Activated naive CD4-positive, alpha-beta T cell treated with Interleukin-2 at 50 U/mL for 16 hours (primary cell): ENCODE measurements at places on chromosomes 1 and 21.

GRCh38 chr1:234611225-234611846, 1.4 kb upstream of the IRF2BP2 start:
- DNase-seq = no peak

DNA sequence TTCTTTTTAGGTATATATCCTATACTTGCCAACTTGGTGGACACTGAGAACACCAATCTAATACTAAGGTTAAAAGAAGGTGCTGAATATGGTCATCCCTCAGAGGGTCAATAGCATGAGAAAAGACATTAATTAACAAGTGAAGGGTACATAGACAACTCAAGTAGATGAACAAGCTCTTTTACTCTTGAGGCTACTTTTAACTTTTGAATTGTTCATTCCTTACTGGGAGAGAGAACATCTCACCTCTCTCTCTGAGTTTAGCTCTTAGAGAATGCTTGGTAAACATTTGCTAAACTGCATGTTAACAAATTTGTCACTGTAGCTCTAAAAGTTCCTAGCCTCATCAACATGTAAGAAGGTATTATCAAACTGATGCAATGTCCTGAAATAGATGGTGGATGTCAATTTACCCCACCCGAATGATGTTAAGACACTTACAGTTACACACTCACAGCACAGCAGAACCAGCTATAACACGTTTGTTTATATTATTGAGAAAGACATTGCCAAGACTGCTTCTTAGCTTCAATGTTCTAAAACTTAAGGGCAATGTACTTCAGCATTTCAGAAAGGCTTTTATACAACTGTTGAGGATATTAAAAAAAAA, 35.9 kb downstream of the HEATR1 start:
- DNase-seq = no peak

GRCh38 chr1:61389926-61390845, 307.8 kb downstream of the NFIA start:
- DNase-seq = no peak

DNA sequence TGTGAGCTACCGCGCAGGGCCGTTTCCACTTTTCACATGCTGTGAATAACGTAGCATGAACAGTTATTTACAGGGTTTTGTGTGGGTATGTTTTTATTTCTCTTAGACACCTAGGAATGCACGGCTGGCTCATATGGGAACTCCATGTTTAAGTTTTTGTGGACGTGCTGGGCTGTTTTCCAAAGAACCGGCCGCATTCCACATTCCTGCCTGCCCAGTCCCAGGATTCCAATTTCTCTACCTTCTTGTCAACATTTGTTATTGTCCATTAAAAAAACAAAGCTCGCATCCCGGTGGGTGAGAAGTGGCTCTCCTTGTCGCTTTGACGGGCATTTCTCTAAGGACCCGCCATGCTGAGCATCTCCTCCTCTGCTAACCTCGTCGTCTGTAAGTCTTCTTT, 47.1 kb upstream of the LRRC3 start:
- DNase-seq = no peak

GRCh38 chr1:12161662-12162458, 4.9 kb upstream of the TNFRSF1B start:
- peak; percentile 81 for DNase-seq

DNA sequence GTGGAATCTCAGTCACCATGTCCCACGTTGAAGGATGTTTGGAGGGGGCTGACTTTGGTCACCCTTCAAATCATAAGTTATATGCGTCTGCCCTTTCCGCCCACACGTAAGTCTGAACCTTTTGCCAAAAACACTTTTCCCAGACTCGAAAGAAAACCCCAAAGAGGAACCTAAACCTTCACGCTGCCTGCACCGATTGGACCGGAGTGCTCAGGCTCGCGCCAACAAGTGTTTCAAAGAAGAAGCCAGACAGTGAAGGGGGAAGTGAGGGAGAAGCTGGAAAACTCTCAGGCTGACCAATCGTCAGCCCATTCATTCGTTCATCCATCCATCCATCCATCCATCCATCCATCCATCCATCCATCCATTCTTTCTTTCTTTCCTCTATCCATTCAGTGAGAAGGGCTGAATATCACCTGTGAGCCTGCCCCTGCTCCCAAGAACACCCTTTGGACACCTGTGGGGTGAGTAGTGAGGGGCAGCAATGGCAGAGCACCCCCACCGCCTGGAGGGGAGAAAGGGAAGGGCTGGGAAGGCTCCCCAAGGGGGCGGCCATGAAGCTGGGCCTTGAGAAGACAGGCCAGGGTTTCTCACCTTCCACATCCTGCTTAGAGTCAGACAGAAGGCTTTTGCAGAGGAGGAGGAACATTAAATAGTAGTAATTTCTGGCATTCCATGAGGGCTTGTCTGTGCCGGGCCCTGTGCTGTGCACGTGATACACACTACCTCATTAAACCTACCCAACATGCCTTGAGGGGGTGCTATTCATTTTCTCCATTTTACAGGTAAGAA, 27.1 kb upstream of the RUNX3 start:
- no peak for DNase-seq

DNA sequence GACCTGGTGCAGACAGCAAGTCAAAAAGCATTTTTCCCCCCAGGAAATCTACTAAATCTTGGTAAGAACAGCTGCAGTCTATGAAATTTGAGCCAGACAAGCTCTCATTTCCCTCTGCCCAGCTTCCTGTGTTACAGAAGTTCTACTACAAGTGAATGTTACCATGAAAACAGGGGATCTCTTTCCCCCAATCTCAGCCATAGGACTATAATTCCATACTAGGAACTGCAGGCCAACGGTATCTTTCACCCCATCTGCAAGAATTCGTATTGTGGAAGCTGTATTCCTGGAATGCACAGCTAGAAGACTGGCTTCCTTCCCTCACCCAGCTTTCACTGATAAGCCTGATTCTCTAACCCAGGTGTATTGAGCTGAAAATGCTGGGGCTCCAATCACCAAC, 1655.4 kb downstream of the BRINP3 start:
- no peak for DNase-seq

GRCh38 chr1:119136401-119136800, 4.1 kb downstream of the WARS2 start:
- DNase-seq = no peak

- DNase-seq = no peak
Measured at GRCh38 chr1:200468264-200469001, 58.6 kb upstream of the ZNF281 start.

- peak; percentile 57 for DNase-seq
Measured at GRCh38 chr21:44845418-44846223, 27.8 kb upstream of the SUMO3 start.

- no peak for DNase-seq
Measured at GRCh38 chr1:102529446-102529845, 532.7 kb upstream of the OLFM3 start.

- DNase-seq = no peak
Measured at GRCh38 chr1:230149751-230150584, 82.9 kb downstream of the GALNT2 start.

DNA sequence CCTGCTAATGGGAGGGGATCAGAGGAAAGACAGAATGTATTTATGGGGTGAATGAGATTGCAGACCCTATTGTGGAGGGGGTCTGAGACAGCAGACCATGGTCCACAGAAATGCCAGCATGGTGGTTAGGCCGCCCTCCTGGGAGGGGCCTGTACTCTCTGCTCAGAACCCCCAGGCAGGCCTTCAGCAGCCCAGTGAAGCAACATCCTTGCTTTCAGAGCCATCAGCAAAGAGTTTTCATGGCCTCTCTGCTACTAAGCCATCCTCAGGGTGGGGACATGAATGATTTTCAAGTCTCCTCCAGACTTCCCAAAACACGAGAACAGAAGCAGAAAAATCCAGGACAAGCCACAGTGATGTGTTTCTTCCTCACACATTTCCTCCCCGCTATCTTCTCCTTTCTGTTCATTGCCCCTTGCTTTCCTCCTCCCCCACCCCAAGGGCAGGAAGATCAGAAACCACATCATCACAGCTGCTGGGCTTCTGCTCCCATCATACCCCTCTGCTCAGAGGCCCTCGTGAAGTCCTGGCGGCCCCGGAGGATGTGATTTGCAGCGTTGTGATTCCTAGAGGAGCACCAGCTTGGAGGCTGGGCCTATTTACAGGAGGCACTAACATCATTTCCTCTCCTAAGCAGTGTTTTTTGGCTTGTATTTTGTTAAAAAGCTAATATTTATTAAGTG, 48.0 kb downstream of the ABCA4 start:
- DNase-seq = no peak

DNA sequence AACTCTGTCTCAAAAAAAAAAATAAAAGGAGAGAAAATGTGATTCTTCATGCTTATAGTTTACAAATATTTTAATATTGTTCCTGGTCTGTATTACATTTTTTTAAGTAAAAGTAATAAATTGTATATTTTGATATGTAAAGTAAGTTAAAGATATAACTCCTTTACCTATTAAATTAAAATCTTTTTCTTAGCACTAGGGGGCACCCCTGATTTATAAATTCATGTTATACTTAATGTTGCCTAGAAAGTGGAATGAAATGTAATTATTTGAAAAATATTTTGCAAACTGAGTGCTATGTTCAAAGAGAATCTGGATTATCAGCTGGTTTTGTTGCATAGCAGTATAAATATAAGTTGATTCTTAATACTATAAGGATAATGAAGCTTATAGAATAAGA, 49.2 kb downstream of the RALGPS2 start:
- DNase-seq = no peak

GRCh38 chr1:234963180-234963903, 165.3 kb downstream of the TOMM20 start:
- peak; percentile 91 for DNase-seq

DNA sequence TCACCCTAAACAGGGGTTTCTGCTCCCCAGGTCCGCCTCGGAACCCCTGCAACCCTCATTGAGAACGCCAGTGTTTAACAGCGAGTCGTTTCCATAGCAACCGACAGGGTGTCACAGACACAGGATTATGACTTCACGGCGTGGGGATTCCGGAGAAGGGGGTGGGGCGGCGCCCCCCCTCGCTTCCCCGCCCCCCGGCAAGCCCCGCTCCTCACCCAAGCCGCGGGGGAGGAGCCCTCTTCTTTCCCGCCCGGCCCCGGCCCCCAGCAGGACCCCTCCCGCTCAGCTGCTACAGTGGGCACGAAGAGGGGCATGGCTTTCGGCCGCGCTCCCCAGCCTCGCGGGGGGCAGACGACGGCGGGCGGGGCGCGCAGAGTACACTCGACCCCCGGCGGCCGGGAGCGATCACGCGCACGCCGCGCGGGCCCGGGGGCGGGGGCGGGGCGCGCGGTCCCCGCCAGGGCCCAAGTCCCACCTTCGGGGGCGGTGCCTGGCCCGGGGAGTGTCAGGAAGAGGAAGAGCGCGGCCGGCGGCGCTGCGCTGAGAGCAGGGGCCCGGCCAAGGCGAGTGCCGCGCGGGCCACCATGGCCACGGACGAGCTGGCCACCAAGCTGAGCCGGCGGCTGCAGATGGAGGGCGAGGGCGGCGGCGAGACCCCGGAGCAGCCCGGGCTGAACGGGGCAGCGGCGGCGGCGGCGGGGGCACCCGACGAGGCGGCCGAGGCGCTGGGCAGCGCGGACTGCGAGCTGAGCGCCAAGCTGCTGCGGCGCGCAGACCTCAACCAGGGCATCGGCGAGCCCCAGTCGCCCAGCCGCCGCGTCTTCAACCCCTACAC, at the start of gene EFHD2:
Gene EFHD2 (plus strand): TSS at position 501 of the 835 bp plus-strand sequence. CDS start 84 bp downstream, at position 585.
- peak; percentile 89 for DNase-seq

DNA sequence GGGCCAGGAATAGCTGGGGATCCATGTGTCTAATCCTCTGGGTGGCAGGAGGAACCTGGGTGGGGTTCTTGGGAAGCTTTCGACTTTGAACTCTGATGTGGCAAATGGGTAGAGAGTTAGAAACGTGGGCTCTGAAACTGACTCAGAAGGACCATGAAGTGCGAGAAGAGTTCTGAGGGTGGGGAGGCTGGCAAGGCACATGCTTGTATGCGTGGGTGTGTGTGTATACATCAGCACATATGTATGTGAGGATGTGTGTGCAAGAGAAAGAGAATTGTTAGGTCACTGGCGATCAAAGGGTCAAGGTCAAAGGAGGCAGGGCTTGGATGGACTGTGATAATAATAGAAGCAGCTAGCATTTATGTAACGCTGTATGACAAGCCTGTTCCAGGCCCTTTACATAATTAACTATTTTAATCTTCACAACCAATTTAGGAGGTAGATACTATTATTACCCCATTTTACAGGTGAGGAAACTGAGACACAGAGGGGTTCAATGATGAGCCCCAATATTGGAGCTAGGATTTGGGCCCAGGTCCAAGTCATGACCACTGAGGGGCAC, 84.5 kb upstream of the POU3F1 start:
- DNase-seq = no peak

- DNase-seq = no peak
Measured at GRCh38 chr21:41405321-41405720, 20.7 kb upstream of the MX1 start.

DNA sequence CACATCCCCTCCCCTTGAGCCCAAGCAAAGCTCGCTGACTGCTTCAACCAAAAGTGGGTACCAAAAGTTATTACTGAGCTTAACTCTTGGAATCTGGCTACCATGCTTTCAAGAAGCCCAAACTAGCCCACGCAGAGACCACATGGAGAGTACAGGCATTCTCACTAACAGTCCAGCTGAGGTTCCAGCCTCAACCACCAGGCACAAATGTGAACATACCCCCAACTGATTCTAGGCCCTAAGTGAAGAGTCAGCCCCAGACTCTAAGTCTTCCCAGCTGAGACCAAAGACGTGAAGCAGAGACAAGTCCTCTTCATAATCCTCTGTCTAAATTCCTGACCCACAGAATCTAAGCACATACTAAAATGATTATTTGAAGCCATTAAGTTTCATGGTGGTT, 36.8 kb downstream of the EVI5 start:
- no peak for DNase-seq

DNA sequence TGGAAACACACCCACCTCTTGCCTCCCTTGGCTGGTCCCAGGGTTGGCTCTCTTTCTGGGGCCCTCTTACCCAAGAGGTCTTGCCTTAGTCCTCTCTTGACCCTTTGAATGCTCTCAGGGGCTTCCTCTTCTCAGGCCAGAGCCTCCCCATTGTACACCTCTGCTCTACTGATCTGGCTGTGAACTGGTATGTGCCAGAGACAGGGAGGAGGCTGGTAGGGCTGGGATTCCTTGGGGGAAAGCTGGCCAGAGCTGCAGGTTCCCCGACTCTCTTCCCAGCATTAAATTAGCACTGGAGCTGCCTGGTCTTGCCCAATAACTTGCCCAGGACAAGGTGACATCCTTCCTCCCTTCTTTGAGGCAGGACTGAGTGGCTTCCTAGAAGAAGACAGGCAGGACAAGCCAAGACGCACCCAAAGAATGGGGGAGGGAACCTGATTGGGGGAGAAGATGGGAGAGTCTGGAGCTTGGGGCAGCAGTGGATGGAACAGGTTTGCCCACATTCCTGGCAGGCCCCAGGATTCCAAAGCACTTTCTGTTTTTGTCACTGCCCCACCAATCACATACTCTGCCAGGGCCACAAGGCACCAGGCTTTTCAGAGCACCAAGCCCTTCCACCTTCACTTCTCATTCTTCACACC, 37.2 kb upstream of the CITED4 start:
- DNase-seq = no peak
